ENCODE measurements at places on chromosomes 3 and 15. TPM values are rescaled to one million over a fixed set of nuclear protein-coding genes. Genes with fewer than 3 reads are reported as not detected.

- no peak for DNase-seq
Measured at GRCh38 chr3:65672871-65673815, 365.6 kb downstream of the MAGI1 start.

RBP2 gene
- total RNA-seq = not detected

- no peak for DNase-seq
Measured at GRCh38 chr3:106029954-106030626, 161.3 kb upstream of the CBLB start.

DNA sequence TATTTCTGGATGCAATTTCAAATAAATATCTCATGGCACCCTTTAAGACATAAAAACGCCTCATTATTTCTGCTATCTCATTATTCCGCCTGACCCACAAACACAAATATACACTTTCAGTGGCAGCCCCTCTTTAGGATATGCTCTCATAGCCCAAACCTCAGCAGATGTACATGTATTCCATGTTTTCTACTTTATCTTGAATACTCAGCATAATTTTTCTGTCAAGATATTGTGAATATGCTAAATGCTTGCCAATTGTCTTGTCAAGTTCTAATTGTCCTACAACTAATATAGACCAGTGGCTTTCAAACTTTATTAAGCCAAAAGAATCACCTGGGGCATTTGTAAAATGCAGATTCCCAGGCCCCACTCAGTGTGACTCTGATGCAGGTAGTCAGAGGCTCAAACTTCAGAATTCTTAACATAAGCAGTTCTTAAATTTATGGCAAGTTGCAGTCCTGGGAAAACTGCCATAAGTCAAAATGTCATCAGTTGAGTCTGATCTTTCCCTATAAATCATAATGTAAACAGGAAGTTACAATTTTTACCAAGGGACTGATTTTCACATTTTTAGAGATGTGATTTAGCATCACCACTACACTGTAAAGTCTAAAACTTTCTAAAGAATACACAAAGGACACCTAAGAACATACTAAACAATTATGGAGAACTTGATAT is 135.1 kb downstream of the TBL1XR1 start:
- no peak for DNase-seq

DNA sequence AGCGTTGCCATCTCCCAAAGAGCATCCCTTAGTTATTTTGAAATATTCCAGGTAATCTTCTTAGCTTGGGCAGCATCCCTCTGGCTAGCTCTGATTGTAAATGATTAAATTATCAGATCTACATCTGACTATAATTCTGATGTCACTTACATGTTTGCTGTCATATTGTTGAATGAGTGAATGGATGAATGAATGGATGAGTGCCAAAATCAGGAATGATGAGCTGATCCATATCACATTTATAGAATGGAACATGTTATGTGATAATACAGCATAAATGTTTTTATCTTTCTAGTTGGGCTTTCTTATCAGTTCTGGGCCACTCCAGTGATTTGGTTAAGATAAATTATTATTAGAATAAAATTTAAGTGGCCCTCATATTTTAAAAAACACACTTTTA is 14.0 kb downstream of the FAN1 start:
- no peak for DNase-seq

CHRM5 gene
- not detected for total RNA-seq

DNA sequence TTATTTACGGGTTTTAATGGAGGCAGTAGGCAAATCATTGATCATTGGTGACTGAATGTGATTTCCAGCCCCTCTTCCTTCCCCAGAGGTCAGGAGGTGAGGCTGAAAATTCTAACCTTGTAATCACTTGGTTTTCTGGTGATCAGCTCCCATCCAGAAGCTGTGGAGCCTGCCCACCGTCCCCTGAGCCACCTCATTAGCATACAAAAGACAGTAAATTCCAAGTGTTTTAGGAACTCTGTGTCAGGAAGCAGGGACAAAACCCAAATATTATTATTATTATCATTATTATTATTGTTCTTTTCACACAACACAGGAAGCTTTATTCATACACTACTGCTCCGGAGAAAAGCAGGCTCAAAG is 18.2 kb downstream of the FOXB1 start:
- no peak for DNase-seq

- DNase-seq = no peak
Measured at GRCh38 chr3:23292432-23292831, 89.3 kb downstream of the UBE2E2 start.

DNA sequence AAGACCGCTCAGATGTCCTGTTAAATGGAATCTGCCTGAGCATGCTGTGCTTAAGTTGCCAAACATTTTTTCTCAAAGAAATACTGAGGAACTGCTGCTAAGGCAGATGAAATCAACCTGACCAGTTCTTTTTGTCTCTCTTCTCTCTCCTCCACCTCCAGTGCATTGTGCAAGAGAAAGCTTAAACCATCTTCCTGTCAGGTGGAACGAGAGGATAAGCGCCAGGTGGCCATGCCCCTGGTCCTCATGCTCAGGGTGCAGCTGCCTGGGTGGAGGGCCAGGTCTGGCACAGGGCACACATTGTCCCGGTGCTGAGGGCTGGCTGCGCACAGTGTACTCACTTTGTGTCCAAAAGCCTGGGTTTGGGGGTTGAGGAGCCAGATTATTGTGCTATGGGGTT is 176.2 kb upstream of the TP63 start:
- DNase-seq = no peak

ARHGEF26 gene
- total RNA-seq = not detected

GRCh38 chr15:36951731-36952247 is 148.6 kb downstream of the MEIS2 start:
- DNase-seq = no peak

DNA sequence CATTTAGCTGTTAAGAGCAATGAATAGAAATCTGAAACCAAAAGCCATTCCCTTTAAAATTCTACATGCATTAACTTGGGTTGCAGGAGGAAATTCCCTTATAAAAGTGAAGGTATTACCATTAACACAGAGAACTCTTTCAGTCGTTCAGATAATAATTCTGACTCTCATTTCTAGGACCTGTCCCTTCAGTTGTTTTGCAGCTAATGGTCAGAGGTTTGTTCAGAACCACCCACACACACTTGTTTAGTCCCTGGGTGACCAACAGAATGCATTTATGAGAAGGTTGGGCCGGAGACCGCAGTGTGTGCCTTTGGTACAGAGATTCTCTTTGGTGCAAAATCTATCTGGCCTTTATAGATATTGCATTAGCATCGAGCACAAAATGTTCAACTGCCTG is 492.5 kb downstream of the NLGN1 start:
- DNase-seq = no peak

- no peak for DNase-seq
Measured at GRCh38 chr15:80596521-80596976, 98.6 kb upstream of the ABHD17C start.

GRCh38 chr15:73457334-73457733 is 14.4 kb downstream of the REC114 start:
- DNase-seq = no peak

SAMD7 gene
- total RNA-seq = not detected

DNA sequence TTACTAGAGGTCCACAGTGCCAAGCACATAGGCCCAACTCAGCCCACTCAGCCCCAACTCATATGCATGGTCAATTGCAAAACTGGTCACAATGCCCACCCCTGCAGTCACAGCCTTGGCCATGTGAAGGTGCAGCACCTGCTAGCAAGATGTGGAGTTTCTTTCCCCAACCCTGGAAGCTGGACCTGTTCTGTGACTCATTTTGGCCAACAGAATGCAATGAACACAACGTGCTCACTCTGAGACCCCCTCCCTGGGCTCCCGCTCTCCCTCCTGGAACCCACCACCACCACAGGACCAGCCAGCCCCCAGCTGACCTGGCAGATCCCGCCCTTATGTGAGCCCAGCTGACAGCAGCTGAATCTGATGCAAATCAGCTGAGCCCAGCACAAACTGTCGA is 34.4 kb downstream of the ALDH1L1 start:
- DNase-seq = no peak

AHSG gene
- total RNA-seq = not detected
